ENCODE measurements at places on chromosomes 16 and 17.
A peak's percentile ranks its signal among the peaks of the same experiment; 100 is the strongest.

DNA sequence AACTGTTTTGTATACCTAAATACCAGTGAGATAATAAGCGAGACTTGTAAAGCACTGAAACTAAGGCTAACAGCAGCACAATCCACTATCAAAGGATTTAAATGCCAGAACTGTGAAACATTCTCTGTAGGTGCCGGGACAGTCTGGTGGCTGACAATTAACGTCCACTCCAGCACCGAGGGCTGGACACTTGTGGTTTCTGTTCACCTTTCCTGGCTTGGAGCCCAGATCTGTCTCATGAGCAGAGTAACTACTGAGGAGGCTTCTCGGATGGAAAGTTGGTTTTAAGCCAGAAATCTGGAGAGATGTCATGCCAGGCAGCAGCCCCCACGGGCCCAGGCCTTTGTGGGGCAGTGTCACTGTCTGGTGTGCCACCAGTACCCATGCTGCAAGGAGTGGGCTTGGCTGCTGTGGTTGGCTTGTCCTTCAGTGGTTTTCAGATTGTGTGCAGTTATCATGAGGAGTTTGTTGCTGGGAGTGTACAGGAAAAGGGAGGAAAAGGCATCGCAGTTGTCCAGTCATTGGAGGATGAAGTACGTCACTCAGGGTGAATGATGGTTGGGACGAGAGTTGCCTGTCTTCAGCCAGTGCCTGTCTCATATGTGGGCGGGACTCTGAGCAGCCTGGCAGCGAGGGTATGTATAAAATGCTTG, 35.5 kb downstream of the UBN1 start:
- DNase-seq: peak; percentile 2

DNA sequence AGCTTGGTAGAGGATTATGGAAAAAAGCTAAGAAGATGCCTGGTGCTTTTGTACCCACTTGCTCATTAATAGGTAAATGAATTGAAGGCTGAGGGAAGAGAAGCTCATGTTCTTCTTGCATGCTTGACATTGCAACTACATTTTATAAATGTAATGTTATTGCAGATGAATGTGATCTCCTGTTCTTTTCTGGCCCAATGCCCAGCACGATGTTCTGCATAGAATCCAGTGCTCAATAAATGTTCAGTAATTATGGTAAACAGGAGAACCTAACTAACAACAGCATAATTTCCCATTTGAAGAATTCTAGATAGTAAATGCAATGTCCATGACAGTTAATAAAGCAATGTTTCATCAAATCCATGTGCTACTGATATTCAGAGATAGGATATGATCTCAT, 638.2 kb upstream of the SOX9 start:
- no peak for DNase-seq

GRCh38 chr16:24525970-24526559, 13.3 kb upstream of the RBBP6 start:
- DNase-seq: no peak

DNA sequence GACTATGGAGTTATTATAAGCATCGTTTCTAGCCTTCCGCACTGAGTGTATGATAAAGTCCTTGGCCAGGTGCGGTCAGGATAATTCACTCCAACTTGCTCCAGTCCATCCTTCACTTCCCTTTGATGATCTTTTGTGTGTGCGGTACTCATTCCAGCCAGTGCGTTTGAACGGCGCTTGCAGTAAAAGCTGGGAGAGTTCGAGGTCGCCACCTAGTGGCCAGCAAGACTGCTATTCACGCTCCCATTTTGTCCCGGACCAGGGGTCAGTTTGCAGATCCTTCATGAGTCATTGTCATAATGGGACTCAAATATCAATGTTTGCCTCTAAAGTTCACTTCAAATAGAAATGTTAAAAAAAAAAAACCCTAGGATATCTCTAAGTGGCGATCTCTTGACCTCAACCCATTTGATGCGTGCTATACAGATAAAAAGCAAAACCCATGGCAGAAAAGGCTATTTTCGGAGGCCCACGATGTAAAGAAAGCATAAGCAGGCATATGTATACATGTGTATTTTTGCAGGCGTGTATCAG, 417.1 kb downstream of the TMEM114 start:
- DNase-seq: peak; percentile 85

- DNase-seq: no peak
Observed at GRCh38 chr17:71145486-71145885, 975.3 kb upstream of the SOX9 start.

- no peak for DNase-seq
Observed at GRCh38 chr16:616733-617586, 13.8 kb upstream of the WFIKKN1 start.

DNA sequence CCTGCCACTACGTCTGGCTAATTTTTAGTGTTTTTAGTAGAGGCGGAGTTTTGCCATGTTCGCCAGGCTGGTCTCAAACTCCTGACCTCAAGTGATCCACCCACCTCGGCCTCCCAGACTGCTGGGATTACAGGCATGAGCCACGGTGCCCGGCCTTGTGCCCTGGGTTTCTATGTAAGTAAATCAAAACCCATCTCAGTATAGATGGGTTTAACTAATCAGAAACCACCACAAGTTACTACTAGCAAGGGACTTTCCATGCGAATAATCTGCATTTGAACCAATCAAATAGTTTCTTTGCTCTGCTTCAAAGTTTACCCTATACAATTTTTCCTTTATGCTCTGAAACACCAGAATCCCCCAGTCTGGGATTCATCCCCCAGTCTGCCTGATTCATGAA, 16.5 kb upstream of the EIF1 start:
- DNase-seq: no peak

DNA sequence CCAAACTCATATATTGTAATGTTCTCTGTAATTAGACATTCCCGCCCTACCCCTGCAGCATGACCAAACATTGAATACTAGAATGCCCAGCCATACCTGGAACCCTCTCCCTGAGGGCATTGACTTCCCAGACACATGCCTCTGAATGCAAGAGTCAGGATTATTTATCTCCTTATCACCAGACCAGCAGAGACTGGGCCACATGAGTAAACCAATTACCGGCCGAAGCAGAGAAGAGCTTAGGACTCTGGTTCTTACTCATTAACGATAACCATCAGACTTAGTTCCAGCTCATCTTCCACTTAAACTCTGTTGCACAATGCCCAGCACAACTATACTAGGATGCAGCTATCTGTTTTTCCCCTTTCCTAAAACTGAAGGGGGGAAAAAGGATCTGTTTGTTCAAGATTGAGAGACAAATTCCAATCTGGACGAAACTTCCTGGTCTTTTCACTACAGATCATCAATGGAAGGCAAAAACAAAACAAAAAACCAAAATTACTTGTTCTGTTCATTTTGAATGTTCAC, 88.2 kb upstream of the CORO6 start:
- no peak for DNase-seq

DNA sequence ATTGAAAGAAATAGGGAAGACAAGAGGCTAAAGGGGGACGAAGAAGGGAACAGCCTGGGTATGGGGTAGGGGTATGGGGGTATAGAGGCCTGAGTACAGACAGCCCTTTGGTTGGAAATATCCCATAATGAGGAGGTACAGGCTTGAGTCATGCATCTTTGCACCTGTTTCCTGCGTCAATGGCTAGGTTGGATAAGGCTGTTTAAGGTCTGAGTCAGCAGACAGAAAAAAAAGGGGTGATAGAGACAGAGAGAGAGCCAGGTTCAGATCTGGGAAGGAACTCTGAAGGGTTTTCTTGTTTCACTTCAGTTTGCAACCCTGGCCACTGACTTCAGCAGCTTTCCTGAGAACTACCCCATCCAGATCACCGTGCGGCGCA, 8.5 kb downstream of the FNDC8 start:
- DNase-seq: no peak

DNA sequence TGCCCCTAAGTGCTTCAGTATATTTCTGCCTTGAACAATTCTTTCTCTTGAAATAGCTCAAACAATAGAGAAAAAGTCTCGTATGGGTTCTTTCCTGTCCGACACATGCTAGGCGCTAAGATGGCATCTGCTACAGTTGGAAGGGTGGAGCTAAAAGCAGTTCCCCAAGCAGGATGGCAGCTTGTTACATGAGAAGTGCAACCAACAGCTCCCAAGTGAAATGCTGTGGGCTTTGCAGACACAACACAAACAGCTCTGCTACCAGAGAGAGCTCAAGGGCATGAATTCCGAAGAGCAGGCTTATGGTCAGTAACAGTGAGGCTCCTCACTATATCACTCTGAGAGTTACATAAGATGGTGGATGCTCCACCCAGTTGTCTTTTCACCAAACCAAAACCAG, 83.8 kb downstream of the VPS53 start:
- no peak for DNase-seq

DNA sequence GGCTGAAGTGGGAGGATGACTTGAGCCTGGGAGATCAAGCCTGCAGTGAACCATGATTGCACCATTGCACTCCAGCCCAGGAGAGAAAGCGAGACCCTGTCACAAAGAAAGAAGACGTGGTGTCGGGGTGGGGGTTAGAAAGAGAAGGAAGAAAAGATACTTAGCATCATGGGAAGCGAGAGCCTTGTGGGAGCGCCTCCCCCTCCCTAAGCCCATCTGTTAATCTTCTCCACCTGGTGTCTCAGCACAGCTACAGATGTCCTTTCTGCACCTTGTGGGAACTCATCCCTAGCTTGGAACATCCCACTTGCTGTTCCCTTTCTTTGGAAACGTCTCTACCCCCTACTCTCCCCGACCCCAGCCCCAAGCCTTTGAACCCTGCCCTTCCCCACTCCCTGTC, 6.0 kb downstream of the ZNF688 start:
- no peak for DNase-seq

DNA sequence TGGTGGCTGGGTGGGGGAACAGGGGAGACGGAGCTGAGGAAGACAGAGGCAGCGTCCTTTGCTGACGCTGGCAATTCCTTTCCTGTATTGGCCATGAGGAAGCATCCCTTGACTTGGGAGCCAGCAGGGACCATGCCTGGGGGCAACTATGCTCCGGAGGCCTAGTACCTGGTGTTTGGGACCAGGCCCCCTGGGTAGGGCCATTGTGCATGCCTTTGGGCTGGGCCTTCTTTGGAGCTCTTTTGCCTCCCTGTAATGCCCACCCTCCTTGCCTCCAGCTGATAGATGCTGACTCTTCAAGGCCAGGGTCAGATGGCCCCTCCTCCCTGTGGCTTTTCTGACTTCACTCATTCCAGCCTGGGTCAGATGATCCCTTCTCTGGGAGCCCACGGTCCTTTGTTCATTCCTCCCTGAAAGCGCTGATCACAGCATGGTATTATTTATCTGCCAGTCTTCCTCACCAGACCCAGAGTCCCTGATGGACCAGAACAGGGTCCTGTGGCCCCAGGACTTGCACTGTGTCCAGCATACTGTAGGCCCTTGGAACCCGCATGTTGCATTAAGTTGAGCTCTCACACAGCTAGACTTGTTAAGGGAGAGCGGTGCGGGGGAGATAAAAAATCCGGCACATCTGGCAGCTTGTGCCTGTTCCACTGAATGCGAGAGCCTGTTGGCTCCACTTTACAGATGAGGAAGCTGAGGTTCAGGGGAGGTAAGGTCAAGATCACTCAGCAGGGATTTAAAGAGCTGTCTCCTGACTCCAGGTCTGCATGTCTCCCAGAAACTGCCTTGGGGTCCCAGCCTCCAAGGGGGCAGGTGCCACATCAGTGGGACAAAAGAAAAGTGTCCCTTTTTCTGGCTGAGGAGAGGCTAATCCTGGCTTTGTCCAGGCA, 2.9 kb downstream of the STARD3 start:
- DNase-seq: no peak

GRCh38 chr17:44989552-44990138, 21.5 kb upstream of the C1QL1 start:
- DNase-seq: no peak

- no peak for DNase-seq
Observed at GRCh38 chr17:47423406-47424295, 99.9 kb downstream of the EFCAB13 start.

Data from posterior vena cava (tissue), 2 donors.